NCI-H2107 (cell line): ENCODE measurements at places on chromosomes 2 and 18.

- no peak for DNase-seq
Observed at GRCh38 chr2:97355887-97356286, 233.8 kb downstream of the ANKRD36B start.

DNA sequence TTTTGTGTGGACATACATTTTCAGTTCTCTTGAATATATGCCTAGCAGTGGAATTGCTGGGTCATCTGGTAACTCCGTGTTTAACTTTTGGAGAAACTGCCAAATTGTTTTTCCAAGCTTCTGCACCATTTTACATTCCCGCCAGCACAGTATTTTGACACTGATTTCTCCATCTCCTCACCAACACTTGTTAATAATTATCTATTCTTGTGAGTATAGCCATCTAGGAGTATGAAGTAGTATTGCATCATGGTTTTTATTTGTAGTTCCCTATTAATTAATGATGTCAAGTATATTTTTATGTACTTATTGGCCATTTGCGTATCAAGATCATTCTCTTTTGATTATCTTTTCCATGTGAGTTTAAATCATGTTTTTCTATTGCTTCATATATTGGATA is 17.9 kb upstream of the AOX1 start:
- DNase-seq: no peak

DNA sequence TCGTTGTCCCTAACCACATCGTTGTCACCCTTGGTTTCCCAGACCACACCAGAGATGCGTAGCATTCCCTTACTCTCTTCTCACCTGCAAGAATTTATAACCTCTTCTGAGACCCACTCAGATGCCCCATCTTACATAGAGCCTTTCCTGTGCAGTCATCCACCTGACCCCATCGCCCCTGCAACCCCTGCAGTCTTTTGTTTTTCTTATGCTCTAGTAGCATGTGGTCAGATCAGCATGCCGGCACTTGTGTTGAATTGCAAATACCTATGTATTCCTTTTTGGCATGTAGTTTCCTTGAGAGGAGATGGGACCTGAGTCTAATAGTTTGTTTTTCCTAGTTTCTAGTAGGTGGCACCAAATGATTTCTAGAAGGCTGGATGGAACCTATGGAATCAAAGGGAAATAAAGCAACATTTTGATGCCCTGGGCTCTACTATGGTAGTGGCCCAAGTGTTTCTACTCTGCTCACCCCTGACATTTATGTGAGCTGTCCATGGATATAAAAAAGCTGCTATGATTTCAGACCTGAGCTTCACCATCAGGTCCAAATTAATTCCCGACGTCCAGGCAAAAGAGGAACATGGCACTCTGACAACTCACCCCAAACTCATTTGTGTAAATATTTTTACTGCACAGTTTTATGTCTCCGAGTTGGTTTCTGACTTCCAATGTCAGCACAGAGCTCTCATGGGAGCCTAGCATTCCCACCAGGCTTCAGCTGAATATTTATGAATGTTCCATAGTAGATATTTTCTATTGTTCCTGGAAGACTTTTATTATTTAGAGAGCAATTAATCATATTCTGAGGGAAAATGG is 143.6 kb downstream of the RNF144A start:
- no peak for DNase-seq

DNA sequence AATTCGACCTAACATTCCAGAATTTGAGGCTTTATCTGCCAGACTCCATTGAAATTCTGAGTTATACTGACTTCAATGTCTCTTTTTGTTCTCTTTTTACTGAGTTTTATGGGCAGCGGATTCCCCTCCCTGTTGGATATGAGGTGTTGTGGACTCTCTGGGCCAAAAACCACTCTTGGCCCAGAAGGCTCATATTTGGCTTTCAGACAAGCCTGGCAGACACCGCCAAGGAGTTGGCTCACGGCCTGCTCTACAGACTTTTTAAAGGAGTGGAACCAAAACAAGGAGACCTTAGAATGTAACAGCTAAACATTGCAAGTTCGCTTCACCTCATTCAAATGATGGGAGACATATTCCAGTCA is 206.4 kb upstream of the NCKAP5 start:
- DNase-seq: no peak

- DNase-seq: no peak
Observed at GRCh38 chr18:21053127-21053526, 58.5 kb downstream of the ROCK1 start.

DNA sequence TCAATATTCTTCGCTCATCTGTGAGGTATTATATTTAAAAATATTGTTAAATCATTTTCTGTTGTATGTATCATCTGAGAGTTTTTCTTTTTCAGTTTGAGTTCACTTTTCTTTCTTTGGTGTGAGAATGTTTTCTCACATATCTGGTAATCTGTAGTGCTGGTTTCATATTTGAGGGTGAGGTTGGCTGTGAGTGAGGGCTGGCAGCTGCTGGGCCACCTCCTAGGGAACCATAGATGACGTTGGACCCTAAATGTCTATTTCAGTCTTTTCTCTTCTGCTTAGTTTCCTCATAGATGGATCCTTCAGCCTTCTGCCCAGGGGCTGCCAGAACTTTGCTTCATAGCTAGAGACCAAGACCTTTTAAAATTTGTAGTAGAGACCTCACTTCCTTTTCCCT is 33.5 kb downstream of the MGAT5 start:
- no peak for DNase-seq

- no peak for DNase-seq
Observed at GRCh38 chr2:85431570-85432205, 13.2 kb downstream of the SH2D6 start.

DNA sequence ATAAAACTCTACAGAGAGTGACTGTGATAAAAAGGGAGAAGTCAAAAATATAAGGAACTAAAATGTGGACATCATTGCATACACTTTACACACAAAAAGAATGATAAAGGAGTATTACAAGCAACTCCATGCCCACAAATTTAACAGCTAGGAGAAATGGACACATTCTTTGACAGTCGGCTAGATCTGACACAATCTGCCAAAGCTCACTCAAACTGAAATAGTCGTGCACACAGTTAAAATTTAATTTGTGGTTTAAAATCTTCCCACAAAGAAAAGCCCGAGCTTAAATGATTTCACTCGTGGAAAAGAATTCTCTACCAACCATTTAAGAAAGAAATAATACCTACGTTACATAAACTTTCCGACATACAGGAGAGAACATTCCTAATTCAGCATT is 132.4 kb downstream of the ZAP70 start:
- DNase-seq: no peak

DNA sequence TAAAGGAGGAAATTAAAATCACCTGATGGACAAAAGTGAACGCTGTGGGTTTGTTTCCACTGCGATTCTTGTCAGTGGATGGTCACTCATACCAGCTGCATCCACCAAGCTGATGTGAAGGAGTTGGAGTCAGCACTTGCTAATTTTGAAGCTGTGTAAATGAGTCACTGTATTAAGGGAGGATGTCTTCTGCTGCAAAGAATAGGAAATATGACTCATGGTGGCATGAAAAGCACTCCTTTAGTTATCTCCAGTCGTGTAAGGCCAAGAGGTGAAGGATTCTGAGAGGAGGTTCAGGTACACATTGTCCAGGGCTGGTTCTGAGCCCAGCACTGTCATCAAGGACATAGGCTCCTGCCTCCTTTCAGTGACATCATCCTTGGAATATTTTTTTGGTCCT is 71.7 kb upstream of the SKOR2 start:
- DNase-seq: no peak

DNA sequence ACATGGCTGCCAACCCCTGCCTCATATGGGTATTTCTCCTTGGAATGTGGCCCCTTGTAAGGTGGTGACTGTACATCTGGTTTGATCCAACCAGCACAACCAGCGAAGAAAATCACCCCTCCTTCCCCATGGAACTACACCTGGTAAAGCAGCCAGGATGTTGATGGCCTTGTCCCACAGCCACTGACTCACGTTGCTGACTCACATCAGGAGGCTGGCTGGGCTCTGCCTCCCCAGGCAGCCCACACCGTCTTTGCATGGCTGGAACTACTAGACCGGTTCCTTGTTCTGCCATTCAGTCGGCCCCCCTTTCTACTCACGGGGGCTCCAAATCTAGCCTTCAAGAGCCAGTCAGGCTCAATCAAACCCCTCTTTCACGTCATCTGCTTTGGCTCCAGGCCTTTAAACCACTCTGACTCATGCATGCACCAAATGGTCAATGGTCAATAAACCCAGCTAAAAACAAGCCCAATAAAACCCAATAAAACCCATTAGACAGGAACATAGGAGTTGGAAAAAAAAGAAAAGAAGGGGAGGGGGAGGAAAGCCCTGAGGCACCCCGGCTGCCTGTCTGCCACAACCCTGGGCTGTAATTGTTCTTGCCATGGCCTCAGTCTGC is 114.8 kb downstream of the PLB1 start:
- DNase-seq: no peak

DNA sequence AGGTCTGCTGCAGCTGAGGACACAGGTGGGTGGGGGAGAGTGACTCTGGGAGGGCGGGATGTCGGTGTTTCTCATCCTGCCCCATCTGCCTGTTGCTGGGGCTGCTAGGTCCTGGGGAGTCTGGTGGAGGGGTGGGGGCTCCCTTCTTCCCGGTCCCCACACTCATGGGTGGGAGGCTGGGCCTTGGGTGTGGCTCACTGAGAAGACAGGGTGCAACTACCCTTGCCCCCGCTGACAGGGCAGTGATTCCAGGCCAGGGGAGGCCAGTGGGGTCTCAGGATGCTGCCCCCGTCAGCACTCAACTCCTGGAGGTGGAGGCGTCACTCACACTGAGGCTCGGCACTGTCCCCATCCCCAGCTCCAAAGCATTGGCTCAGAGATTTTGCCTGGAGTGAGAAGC is 7.7 kb upstream of the NFATC1 start:
- DNase-seq: no peak

GRCh38 chr18:35045806-35046205 is 4.6 kb downstream of the MAPRE2 start:
- DNase-seq: no peak

GRCh38 chr2:240205348-240205747 is 64.9 kb upstream of the OTOS start:
- no peak for DNase-seq

DNA sequence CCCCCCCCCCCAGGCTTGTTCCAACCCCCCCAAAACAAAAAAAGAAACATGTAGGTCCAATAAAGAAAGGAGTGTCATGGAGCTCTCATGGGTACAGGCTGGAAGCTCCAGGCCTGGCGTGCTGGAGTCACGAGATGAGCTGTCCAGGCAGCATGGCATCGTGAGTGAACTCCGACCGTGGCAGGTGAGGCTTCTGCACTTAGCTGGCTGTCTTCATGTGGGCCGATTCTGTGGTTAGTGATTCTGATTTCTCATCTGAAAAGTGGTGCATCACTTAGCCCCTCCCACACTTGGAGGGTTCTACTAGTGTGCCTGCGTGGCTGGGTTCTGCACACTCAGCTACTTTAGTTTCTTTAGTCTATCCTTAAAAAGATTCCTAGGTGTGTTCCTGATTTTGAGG is 126.4 kb upstream of the MGAT5 start:
- no peak for DNase-seq
